ENCODE measurements at places on chromosomes 16 and 17.

- no peak for DNase-seq
Measured at GRCh38 chr16:6558126-6558525, 774.5 kb upstream of the RBFOX1 start.

- peak; percentile 7 for DNase-seq
Measured at GRCh38 chr17:79627184-79627765, 16.4 kb upstream of the RBFOX3 start.

DNA sequence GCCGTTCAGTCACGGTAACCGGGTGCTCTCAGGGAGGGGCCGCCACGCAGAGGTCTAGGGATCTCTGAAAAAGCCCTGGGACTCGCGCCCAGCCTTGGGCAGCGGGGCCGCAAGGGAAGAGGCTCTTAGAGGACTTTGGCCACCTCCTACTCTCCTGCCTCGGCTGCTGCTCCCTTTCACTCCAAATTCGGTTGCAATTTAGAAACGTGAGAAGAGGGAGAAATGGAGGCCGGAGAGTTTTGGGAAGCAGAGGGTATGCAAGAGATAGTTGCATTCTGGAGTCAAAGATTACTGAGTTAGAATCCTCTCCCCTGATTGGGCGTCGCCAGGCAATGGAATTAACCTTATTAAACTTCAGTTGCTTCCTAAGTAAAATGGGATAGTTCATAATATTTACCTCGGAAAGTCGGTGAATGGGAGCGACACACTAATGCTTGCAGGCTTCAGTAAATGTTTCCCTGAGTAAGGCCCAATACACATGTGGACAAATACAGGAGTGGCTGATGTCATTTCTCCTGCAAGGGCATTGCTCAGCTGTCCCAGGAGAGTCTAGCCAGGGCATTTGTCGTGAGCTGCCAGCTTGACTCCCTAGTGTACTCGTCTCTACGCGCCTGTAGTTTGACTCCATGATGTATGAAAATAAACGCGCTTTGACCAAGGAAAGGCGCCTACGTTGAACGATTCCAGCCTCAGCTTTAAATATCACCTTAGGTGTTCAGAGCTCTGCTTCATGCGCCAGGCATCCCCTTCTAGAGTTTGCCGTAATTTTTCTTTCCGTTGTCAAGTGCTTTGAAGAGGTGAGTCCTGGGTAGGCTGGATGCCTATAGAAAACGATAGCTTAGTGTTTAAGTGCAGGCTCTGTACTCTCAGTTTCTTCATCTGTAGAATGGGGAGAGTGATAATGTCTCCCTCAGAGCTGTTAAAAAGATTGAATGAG, 667 bp downstream of the OGFOD1 start:
- peak; percentile 61 for DNase-seq

- no peak for DNase-seq
Measured at GRCh38 chr17:5424909-5425308, 4.9 kb downstream of the RPAIN start.

DNA sequence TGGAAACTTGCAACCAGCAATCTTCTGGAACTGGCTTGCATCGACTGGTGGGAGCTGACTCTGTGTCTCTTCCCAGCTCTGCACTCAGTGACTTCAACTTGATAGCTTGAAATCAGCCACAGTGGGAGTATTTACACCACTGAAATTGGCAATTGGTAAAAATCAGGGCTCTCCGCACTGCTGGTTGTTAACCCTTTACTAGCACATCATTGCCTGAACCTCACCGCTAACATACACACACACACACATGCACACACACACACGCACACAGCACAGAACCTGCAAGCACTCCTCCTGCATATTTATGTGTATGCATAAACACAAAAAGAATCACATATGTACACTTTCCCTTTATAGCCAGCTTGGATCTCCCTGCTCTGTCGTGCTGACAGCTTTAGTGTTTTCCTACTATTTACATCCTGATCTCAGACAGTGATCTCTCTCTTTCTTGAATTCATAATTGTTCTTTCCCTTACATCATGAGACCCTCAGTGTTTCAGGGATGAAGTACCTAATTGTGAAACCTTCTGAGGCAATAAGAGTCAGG, 7.9 kb upstream of the TMIGD1 start:
- DNase-seq: no peak

DNA sequence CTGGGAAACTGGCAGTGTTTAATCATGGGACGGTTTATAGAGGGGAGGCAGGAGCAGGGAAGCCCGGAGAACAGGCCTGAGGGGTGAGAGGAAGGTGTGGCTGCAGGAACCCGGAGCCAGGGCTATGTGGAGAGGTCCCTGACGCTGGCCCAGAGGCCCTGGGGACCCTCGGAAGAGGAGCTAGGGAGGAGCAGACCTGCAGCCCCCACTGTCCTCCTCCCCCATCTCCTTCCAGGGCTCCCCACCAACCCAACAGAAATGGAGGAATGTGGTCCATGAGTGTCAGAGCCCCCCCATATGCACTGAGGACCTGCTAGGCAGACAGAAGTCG, 20.3 kb downstream of the TMEM235 start:
- no peak for DNase-seq

DNA sequence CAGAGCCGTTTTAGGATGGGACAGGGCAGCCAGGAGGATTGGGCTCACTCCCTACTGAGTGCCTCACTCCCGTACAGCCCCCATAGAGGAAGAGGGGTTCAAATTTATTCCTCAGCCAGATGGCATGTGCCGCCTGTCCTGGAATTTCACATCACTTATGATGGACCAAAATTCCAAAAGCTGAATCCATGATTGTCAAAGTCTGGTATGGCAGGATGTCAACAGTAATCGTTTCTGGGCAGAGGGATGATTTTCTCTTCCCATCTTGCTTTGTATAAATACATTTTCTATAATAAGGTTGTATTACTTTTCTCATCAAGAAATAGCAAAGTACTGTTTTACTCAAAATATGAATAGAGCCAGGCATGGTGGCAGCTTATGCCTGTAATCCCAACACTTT, 38.7 kb upstream of the STH start:
- DNase-seq: no peak

DNA sequence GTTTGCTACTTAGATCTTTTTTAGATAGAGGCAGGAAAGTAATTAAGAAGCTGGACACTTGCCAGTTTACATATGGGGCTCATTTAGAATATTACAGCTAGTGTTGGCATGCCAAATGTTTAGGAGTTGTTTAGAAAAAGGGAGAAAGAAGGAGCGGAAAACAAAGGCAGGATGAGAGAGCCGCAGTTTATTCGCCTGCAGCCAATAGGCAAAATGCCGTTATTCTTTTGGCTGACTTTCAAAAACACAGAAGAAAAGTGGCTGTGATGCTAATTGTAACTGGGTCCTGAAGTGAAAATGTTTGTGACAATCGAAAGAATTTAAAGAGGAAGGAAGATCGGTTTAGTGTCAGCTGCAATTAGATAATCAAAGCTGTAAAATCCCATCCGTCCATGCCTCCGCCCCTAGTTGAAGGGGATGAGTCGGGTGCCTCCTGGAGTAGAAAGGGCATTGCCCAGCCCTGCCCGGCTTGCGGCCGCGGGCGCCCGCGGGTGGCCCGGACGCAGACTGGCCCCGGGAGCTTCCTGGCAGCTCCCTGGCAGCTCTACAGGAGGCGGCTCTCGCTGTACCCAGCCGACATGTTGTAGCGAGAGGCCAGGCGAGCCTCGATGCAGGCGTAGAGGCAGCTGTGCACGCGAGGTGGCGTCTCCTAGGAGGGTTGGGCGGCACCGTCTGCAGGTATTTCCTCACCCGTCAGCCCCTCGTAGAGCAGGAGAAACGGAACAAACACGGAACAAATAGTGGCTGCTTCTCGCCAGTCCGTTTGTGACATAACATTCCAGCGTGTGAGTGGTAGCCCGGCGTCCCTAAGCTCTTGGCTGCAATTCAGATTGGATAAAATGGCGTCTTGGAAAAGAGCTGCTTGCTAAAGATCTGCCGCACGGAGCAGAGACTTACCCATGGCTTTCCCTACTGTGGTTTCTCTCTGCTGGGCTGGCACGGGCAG, 82.2 kb downstream of the TNRC6C start:
- DNase-seq: peak; percentile 75

DNA sequence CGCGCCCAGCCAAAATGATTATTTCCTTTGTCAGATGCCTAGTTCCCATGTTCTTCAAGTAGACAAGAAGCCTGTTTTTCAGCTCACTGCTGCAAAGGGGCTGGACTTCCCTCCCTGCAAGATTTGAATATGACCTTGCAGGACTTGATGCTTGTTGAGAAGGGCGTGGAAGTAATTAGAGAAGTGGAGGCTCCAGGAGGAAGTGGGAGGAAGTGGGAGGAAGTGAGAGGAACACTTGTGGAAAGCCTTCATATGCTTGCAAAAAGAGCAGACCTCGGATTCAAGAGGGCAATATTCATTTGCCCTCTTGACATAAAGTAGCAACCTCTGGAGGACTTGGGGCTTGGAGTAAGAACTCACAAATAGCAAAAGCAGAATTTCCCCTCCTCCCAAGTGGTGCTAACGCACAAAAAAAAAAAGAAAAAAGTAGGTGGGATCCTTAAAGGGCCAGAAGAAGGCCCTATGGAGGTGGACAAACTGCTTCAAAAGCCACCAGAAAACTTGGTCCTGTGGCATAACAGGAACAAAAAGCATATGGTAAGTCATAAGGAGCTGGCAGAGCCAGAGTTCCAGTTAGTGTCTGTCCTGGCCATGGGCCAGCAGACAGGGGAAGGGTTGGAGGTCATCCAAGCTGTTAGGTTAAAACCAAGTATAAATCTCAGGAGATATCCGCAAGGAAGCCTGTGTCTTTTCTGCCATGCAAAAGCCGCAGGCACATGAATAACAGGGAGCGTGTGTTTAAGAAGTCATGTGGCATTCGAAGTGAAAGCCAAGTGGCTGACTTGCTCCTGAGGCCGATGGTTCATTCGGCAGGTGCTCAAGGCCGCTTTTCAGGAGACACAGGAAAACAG, 20.6 kb upstream of the PRKAR1A start:
- DNase-seq: no peak

DNA sequence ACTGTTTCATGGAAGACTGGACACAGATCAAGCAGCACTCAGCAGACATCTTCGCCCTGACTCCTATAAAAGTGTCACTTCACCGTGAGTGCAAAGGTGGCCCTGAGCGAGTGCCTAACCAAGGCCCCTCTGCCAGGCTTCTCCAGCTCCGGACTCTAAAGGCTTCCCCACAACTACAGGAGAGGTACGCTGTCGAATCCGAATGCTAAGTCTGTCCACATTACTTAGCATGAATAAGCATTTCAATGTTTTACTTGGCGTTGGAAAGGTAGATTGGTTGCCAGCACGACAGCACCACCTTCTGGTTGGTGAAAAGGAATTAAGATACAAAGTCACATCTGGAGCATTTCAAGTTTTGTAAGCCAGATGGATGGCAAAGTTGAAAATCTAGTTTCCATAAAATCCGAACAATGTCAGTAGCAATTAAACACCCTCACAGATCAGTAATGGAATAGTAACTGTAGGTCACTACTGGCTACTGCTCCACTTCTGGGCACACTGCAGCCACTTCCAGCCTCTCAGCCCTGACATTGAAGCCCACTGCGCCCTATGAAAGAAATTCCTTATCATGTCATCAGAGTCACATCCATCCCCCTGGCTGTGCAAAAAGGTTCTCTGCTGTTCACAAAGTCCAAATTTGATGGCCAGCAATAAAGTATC, 100.9 kb downstream of the PARN start:
- DNase-seq: peak; percentile 75

GRCh38 chr17:32656886-32657285, 170.1 kb downstream of the CDK5R1 start:
- DNase-seq: no peak

GRCh38 chr17:76369804-76370203, 14.6 kb upstream of the SPHK1 start:
- no peak for DNase-seq

DNA sequence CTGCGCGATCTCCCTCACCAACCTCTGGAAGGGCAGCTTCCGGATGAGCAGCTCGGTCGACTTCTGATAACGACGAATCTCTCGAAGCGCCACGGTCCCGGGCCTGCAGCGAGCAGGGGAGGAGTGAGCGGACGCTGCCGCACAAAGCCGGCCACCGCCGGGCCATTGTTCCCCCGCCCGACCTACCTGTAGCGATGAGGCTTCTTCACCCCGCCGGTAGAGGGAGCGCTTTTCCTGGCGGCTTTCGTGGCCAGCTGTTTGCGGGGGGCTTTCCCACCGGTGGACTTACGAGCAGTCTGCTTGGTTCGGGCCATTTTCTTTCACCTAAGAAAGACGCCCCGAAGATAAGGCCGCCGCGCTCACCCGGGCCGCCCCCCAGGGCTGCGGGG, 5.8 kb upstream of the UNK start:
- no peak for DNase-seq

DNA sequence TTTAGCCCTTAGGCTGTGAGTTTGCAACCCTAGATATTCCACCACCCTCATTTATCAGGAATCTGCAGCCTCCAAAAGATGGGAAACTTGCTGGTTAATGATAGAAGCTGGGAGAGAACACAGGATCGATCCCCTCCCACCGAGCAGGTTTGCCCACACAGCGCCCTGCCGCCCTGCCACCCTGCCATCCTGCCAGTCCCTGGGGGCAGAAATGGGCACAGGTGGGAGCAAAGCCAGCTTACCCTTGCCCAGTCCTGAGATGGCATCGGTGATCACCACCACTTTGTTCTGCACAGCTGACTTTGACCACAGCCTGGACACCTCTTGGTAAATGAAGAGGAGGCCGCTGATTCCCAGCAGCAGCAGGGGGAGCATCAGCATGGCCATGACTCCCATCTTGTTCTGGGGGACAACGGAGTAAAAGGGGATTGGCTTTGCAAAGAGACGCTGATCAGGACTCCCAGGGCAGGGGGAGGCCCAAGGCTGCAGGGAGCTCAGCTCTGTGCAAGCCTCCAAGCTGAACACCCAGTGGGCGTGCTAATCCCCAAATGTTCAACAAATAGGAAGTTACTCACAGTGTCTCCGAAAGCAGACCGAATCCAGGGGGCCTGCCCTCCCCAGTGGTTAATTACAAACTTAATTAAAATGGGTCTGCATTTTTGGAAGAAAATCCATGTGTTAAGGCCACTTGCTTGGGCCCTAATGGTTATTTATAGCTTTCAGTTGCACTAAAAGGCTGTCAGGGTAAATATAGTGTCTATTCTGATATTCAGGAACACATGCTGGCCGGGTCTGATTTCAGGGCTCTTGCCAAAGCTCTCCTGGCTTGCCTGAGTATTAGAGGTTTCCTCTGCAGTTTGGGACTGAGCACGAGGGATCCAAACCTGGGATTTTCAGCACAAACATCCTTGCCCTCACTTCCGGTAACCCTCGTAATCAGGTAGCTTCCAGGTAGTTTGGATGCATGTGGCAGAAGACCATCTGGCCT, at the start of gene DHRS7C:
TSS of gene DHRS7C (minus strand) at position 704 of the 988 bp plus-strand sequence. CDS start at position 396, 308 bp downstream.
- DNase-seq: no peak

- peak; percentile 90 for DNase-seq
Measured at GRCh38 chr17:45228763-45229539, 7.3 kb downstream of the FMNL1 start.

GRCh38 chr17:21374441-21375161, 1.6 kb upstream of the KCNJ12 start:
- DNase-seq: no peak

DNA sequence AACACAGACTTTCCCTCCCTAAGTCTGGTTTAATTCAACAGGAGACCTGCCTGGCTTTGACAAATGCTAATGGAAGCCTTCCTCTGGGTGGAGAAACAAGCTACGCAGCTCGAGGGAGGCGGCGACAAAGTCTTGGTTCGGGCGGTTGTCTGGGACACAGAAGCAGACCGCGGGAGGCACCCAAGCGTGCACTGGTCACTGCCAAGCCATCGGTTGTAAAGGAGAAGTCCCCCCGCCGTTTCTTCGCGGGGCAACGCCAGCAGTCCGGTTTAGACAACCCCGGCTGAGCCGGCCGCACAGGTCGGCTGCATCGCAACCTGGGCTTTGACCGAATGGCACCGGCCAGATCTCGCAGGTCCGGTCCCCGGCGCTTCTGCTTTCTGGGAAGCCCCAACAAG, 586 bp downstream of the GLYR1 start:
- DNase-seq: peak; percentile 62

Data from AG08396 (cell line).